ENCODE measurements at places on chromosomes 3 and 15. TPM values are rescaled to one million over a fixed set of nuclear protein-coding genes. Genes with fewer than 3 reads are reported as not detected.
A peak's percentile ranks its signal among the peaks of the same experiment; 100 is the strongest.

- DNase-seq = no peak
Measured at GRCh38 chr3:55118451-55118850, 190.6 kb upstream of the LRTM1 start.

ADAMTSL3 gene
- 9.0 TPM for polyA plus RNA-seq

- DNase-seq = no peak
Measured at GRCh38 chr15:63968122-63968524, 78.2 kb downstream of the DAPK2 start.

GRCh38 chr15:70856884-70857561, 3.1 kb upstream of the LARP6 start:
- peak; percentile 79 for DNase-seq

DNA sequence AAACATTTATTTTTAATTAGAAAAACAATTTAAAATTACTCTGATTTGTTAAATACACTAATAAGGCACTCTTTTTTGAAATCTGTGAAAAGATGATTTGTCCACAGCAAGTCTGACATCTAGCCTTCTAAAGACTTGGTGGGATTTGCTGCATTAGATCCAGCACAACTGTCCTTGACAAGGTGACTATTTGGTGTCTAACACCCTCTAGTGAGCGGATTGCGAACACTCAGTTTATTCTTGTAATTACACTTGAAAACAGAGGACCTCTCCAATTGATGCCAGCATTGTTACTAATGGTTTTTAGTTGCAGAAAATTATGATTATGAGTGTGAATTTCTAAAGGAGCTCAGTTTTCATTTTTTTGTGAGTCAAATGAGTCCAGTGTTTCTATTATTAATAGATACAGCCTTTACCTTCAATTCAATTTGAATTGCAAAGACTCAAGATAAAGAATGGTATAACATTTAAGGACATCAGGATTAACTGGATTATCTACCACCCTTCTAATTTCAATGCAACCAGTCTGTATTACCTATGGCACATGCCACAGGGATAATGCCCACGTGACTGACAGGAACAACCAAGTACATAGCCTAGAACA, 29.7 kb upstream of the STRIT1 start:
- DNase-seq = no peak

Data from ovary (tissue), 10 donors.